ENCODE measurements at places on chromosomes 7 and 10.

GRCh38 chr10:71375952-71376351, 20.8 kb upstream of the CDH23 start:
- no peak for DNase-seq

DNA sequence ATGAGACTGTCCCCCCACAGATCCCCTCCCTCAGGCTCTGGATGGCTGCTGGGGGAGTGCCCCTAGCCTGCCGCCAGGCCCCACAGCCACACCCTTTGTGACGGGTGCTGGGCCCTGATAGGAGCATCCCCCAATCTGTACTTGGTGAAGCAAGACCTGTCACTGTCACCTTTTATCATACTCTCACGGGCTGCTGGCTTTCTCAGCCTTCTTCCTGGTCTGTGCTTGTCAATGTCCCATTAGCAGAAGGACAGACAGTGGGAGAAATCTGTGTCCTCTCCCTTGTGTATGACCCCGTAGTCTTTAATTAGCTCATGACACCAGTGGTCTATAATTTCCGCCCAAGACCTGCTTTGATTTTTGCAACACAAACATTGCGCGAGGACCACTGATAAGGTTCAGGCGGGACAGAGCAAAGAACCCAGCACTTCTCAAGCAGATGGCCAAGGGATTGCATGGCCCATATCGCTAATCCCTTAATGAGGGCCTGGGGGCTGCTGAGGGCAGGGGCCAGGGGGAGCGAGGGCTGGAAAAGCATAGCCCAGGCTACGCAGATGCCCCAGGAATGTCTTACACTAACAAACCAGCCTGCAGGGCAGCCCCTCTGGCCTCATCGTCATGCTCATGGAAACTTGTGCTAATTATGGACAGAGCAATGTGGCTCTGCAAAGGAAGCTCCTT, 127.8 kb downstream of the PTPN20 start:
- peak; percentile 1 for DNase-seq

- DNase-seq = no peak
These were observed 41.0 kb upstream of the RAPGEF5 start for GRCh38 chr7:22397981-22398380.

DNA sequence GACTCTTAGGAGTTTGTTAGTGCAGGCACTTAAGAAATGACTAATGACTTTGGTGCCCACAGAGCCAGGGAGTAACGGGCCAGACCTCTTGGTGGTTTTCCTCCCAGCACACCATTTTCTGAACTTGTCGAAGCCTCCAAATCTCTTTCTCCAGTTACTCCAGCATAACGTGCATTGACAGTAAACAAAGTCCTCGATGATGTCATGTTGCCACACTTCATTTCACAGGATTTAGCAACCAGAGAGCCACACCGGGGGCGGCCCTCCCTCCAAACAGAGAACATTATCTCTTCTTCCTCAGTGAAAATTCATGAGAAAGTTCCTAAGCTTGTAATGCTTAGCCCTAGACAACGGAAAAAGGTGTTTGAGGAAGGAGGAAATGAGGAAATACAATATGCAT, 4.0 kb upstream of the SVOPL start:
- DNase-seq = no peak

DNA sequence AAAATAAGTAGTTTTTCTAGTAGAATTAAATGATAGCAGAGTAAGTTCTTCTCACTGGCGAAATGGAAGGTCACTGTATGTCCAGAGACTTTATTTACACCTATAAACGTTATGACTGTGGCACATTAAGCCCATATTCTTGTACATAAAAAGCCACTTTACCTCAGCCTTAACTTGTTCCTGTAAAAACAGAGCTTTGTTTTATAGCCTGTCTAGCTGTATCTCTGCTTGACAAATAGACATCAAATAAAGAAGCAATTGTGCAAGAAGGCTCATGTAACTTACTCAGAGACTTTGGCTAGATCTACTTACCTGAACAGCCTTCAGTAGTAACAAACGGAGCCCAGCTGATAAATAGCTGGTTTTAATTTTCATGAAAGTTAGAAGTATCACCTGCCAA, 324.1 kb upstream of the BMPER start:
- no peak for DNase-seq

- DNase-seq = no peak
These were observed 57.1 kb downstream of the DMBT1 start for GRCh38 chr10:122617476-122618270.

DNA sequence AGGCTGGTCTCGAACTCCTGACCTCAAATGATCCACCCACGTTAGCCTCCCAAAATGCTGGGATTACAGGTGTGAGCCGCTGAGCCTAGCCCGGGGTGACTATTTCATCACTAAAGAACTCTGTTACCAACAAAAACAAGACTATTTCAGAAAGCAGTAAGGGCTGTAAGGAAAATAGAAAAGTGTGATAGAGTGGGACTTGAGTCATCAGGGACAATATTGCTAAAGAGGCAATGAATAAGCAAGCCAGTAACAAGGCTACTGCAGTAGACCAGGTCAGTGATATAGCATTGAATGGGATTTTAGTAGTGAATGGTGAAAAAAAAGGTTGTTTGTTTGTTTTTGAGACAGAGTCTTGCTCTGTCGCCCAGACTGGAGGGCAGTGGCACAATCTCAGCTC, 51.7 kb downstream of the SVOPL start:
- DNase-seq = no peak

GRCh38 chr10:391305-391704, 256.1 kb downstream of the ZMYND11 start:
- no peak for DNase-seq

DNA sequence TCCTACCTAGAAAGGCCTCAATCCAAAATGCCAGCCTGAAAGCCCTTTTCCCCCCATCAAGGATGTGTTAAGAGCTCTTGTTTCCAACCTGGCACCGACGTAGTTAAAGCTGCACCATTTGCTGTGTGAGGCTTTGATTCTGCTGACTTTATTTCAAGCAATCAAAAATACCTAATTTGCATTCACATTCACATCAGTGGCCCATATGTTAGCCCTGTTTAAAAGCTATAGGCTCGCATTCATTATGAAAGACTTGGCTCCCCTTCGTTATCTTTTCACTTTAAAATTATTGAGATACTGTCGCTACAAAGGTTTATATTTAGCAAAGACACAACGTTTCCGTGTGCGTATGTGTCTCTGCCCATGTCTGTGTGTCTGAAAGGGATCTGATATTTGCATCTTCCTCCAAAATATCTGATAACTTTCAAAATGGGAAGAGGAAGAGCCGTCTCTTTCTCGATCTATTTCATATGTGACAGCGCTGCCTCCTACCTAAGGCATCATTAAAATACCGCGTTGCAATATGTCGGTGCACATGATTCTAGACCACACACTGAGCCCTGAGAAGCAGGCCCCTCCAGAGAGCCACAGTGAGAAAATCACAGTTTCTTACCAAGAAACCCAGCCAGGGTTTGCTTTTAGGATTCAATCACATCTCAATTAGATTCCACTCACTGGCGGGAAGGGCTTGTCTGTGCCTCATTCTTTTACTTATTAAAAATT, 57.1 kb upstream of the ITPRID1 start:
- DNase-seq = no peak

- DNase-seq = peak; percentile 80
These were observed 57.8 kb upstream of the PCGF5 start for GRCh38 chr10:91162495-91163268.

DNA sequence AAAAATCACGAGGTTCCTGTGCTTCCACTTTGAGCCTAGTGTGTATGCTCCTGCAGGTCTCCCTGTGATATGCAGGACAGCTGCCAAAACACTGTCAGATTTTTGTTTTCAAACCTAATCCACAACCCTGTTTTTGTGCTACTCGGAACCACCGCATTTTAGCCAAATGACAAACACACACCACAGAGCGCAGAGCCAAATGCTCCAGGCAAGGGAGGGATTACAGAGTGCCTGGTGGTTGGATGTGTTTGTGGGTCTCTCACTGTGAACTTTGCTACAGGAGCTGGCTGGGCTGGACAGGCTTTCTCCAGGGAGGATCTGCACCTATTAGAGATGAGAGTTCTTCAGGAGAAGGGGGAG, 5.7 kb upstream of the RBM28 start:
- DNase-seq = no peak

DNA sequence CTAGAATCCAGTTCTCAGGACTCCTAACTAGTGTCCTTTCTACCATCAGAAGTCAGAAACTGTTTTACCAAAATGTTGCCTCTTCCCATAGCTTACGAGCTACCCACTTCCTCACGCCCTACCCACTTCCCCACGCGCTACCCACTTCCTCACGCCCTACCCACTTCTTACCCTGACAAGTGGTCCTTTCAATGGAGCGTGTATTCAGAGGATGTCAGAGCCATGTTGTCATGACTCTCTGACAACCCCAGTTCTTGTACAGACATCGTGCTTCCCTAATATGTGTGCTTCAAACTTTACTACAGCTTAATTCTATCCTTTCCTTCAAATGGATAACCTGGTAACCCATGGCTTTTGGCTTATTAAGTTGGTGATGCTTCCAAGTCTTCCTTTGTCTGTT, 84.8 kb upstream of the PHF14 start:
- no peak for DNase-seq

DNA sequence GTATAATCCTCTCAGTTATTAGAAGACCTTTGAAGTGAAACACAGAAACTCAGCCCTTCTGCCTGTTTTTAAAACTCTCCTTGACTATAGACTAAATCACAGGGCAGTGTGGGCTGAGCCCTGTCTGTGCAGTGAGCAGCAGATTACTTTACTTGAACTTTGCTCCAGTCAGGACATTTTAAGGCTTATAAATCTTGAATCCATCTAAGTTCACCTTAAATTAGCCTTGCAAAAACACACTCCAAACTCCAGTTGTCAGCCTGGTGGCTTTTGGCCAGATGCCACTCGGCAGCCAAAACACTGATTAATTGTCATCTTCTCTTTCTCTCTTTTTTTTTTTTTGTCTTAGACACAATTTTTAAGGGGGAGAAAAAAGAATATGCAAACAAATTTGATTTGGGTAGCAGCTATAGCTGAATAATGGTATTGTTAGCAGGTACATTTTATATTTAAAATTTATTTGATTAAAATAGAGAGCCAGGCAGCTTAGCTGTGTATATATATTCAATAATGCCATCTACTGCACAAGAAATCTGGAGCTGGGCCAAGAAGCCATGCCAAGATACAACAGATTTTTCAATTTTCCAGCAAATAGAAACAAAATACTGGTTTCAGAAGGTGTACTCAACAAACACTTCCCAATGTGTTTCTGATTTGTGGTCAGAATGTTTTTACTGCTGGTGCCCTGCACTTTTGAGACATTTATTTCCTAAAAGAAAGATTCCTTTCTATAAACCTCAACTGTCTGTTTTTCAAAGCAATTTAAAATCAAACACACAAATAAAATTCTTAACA, 247.7 kb downstream of the TFEC start:
- DNase-seq = no peak

GRCh38 chr7:93968911-93969620, 35.1 kb downstream of the BET1 start:
- no peak for DNase-seq

- no peak for DNase-seq
These were observed 50.0 kb downstream of the TRUB1 start for GRCh38 chr10:114987995-114988394.

DNA sequence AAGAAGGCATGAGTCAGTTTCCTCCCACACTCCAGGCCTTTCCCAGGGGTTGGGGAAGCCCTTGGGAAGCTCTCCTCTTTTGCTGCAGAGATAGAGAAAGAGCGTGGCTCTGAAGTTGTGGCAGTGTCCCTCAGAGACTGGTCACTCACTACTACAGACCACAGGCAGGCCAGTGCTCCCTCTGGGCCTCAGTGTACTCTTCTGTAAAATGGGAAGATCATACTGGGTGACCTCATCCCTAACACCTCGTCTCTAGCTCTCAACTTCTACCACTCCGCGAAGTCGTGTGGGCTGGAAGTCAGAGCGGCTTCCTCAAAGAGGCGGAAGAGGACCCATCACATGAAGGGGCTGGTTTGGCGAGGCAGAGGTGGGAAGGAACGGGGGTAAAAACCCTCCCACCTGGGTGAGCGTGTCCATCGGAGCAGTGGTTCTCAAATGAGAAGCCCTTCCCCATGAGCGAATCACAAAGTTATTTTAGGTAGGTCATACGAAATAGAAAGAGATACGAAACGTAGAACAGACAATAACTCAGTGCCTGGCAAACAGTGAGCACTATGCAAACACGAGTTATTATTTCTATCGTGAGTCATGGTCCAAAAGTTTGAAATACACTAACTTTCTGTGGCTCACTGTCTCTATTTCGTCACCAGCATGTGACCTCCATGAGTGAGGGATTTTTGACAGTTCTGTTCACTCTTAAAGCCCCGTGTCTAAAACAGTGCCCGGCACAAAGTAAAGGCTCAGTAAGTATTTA, 32.7 kb downstream of the PRKAG2 start:
- DNase-seq = no peak

GRCh38 chr7:137847568-137848050, 835 bp upstream of the DGKI start:
- no peak for DNase-seq

GRCh38 chr7:105589356-105590077, 8.2 kb upstream of the EFCAB10 start:
- DNase-seq = peak; percentile 40

- no peak for DNase-seq
These were observed 180.9 kb downstream of the JCAD start for GRCh38 chr10:29878492-29878891.

- no peak for DNase-seq
These were observed 62.7 kb upstream of the FGL2 start for GRCh38 chr7:77262316-77262715.

DNA sequence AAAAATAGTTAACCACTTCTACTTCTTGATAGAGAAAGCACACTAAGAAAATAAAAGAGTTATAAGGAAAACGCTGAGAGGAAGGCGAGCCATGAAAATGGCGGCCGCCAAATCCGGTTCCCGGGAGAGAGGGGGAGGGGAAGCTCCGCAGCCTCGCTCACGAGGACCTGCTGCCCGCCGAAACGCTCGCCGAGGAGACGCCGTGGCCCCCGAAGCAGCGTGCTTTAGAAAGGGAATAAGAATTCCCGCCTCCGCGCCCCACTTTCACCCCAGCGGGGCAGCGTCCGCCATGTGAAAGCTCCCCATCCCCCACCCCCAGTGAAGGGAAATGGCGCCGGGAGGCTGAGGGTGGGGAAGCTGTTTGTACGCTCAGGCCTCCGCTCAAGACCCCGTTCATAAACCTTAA, 505 bp downstream of the HNRNPA2B1 start:
- peak; percentile 73 for DNase-seq

Measured in activated CD8-positive, alpha-beta memory T cell treated with anti-CD3 and anti-CD28 coated beads, Interleukin-2, amount 50 U/mL, for 4 hours (primary cell).